ENCODE measurements at places on chromosomes 3 and 15. TPM values are rescaled to one million over a fixed set of nuclear protein-coding genes. Genes with fewer than 3 reads are reported as not detected.

DNA sequence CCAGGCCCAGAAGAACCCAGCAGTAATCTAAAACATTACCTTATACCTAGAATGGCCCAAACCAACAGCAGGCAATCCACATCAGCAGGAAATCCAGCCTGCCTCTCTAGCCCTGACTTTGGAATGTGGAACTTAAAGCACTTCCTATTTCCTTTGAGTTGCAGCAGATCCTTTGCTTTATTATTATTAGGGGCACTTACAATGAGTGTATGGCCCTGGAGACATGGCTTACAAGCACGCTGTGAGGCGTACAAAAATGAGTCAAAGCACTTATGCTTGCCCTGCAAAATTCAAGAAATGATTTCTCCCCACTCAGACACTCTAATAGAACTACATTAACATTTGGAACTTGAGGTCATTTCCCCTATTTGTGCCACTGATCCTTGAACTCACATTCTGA lies 9.5 kb upstream of the KNSTRN start:
- no peak for DNase-seq

DNA sequence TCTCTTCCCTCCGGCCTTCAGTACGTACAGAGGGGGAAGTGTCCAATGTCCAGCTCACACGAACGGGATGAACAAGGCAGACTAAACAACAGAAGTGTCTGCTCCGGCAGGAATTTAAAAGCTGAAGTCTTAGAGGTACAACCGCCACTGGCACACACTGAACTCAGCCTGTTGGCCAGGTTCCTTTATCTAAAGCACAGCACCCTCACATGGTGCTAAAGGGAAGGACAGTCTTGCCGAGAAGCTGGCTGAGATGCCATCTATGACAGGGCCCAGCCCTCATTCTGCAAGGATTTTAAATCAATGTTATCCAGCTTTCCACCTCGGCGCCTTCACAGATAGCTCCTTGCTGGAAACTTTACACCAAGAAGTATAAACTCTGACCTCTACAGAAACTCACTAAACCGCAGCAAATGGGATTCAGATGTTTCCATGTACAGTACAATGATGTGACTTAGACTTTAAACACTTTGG lies 2.8 kb downstream of the ADAMTS17 start:
- no peak for DNase-seq

The CACNA2D3 gene
- total RNA-seq: not detected

The MCF2L2 gene
- total RNA-seq: 0.03 TPM
